ENCODE measurements at places on chromosomes 1 and 21.

- DNase-seq, result no peak
Observed at GRCh38 chr1:248815407-248816034, 10.2 kb downstream of the SH3BP5L start.

DNA sequence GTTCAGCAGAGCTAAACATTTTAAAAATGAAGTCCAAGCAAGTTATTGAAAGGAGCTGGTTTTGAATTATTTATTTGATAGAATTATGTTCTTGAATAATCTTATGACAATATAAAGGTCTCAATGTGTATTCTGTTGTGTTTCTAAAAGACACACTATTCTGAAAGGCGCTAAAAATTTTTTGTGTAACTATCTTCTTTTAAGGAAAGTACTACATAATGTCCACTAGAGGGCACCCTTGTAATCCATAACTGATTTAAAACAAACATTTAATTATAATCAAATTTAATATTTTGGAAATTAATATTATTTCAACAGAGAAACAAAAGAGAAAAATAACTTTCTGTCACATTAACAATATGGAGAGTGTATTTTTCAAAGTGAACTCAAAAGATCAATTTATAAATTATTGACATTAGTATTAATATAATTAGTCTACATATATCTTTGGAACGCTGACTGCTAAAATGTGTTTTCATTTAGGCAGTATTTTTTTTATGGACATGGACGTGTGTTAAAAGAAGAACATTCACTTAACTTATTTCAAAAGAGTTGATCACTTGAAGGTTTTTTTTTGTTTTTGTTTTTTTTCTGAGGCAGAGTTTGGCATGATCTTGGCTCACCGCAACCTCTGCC lies 248.4 kb downstream of the DENND1B start:
- peak; percentile 23 for DNase-seq

DNA sequence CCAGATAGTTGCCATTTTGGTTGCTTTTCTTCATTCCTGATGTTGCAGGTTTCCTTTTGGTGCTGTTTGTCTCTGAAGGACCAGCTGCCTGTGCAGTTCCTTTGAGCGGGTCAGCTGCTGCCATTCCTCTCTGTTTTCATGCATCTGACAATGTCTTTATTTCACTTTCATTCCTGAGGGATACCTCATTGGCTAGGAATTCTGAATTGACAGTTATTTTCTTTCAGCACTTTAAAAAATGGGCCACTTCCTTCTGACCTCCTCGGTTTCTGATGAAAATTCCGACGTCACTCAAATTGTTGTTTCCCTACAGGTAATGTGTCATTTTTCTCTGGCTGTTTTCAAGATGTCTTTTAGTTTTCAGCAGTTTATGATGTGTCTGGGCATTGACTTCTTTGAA lies 24.8 kb downstream of the CCSAP start:
- no peak for DNase-seq

- no peak for DNase-seq
Observed at GRCh38 chr1:61818992-61819391, 76.7 kb downstream of the PATJ start.

DNA sequence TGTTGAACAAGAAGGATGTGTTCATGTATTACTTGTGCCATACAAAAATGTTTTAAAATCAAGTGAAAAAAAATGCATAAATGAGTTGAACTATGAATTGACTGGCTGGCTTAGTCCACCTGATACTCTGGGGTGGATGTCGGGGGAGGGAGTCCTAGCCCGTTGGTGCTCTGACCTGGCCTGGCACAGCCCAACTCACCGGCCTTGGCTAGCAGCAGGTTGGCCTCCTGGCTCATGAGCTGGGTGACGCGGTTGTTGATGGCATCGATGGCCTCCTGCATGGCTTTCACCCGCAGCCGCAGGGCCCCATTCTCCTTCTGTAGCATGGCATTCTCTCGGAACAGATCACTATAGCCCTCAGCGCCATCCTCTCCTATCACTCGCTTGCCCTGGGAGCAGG lies 21.6 kb downstream of the KIF21B start:
- no peak for DNase-seq

DNA sequence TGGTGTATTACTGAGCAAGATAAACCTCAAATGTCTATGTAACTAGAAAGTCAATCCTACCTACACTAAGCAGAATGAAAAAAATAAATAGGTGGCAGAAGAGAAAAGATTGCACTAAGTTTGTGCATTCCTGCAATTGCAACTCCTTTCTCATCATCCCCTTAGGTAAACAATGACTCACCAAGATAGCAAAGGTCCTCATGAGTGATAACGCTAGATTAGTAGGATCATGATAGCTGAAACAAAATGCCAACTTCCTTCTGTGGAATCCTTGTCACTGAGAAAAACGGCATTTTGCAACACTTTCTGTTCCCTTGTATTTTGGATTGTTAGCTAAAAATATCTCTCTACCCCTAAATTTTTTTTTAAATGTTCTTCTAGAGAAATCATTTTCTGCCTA lies 20.0 kb upstream of the FCER1A start:
- no peak for DNase-seq

DNA sequence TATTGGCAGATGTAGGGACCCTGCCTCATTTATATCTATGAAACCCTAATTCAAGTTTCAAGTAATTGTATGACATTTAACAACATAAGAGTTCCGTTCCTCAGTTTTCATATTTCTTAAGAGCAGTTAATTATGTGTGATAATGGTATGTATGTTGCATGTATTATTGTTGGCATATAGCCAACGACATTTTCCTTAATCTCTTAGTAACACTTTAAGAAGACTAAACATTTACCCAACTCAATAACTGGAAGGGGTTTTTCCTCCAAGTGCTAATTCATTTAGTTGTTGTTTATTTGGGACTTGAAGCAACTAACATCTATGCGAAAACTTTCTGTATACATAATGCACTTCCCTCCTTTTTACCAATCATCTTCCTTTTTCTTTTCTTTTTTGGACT lies 1.5 kb upstream of the RALGPS2 start:
- no peak for DNase-seq

GRCh38 chr21:42784276-42784675 lies 95.1 kb downstream of the WDR4 start:
- DNase-seq, result no peak

DNA sequence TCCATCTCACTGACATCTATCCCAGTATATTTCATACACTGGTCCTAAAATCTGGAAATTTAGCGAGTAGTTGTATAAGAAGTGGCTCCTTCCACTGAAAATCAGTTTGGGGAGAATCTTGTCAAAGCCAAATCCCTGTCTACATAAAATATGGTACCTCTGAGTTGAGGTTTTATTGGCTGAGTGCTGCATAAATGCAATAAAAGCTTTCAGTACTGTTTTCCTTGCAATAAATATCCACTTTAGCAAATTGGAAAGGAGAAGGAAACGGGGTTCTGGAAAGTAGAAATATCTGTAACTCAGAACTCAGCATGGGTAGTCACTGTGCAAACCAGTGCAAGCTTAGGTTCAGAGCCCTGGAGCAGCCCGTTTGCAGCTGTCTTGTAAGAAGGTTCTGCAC lies 580.2 kb downstream of the SMYD3 start:
- DNase-seq, result no peak

DNA sequence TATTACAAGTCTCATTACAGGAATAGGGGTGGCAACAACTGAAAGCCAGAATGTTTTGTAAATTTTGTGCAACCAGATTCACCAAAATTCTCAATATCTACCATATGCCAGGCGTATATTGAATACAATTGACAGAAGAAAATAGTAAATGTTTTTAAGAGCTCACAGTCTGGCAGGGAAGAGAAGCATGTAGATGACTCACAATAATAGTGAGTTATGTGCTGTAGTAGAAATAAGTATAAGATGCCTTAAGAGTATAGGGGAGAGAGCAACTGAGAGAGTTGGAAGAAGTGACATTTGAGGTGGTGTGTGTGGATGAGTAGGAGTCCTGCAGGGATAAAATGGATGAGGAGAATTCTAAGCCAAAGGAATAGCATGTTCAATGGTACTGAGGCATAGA lies 170.5 kb upstream of the FGGY start:
- no peak for DNase-seq

DNA sequence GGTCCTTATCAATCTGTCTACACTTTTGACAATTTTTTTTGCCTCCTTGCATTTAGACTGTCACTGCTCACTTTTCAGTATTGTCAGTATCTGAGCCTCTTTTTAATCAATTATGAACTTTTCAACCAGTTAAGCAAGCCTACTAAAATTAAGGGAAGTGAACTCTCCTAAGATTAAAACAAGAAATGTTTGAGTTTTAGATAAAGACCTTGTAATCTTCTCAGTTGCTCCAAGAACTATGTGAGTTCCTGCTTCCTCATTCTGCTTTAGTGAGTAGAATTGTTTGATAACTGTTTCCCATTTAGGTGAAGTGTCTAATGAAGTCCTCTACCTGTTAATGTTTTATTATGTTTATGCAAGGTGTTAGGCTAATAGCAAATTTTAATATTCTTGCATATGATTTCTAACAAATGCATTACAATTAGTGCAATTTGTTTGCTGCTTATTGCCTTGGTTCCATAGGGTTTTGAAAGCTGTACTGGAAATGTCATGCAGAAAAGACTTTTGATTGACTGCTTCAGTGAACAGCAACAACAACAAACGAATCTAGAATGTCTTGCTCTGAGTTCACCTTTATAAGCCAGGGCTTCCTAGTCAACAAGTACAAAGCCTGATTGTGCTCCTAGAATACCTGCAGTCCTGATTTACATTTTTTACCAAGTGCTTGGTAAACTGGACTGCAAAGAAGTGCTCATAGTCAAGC lies 40.9 kb downstream of the PLA2G4A start:
- DNase-seq, result no peak

DNA sequence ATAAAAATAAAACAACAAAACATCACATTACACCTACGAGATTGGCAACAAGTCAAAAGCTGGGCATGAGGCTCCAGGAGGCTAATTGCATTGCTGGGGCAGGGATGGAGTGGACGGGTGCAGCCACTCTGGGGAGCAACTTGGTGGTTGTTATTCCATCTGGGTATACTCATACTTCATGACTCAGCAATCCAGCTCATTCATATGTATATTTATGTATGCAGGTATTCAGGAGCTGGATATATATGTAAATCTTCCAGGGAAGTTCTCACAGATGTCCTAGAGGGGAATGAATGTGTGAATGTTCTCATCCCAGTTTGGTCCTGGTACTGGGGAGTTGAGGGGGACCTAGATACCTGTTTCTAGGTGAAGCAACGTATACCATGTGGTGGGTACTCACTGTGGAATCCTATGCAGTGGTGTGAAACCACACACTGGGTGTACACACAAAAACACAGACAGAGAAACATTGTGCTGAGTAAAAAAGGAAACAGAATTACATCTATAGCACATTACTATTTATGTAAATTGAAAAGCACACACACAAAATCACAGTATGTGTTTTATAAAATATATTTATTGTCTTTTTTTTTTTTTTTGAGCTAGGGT lies 79.7 kb upstream of the RAB4A start:
- no peak for DNase-seq

DNA sequence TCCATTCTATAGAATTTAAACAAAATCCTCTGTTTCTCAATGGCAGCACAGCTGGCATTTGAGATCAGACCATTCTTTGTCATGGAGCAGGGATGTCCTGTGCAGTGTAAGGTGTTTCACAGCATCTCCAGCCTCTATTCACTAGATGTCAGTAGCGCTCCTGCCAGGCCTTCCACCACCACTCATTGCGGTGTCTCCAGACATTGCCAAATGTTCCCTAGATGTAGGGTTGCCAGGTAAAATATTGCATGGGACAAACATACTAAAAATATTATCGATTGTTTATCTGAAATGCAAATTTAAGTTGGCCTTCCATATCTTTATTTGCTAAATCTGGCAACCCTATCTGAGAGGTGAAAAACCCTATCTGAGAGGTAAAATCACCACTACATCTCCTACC lies 11.7 kb downstream of the ITLN2 start:
- DNase-seq, result no peak

- no peak for DNase-seq
Observed at GRCh38 chr1:13619909-13620308, 36.3 kb downstream of the PDPN start.

- no peak for DNase-seq
Observed at GRCh38 chr1:36390411-36390810, 4.7 kb upstream of the STK40 start.

DNA sequence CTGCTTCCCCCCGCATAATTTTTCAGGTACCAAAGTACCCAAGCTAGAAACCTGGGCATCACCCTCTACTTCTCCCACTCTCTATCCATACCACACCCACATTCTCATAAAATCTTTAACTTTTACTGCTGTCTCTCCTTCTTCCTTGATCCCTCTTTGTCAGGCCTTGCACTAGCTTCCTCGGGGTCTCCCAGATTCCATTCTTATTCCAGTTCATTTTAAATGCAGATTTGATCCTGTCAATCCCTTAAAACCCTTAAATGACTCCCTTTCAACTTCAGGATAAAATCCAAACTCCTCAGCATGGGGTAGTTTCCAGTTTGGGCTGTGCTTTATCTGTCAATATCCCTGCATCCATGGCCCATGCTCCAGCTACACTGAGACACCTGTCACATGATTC lies 343.5 kb downstream of the PBX1 start:
- no peak for DNase-seq

GRCh38 chr21:17679002-17679600 lies 66.4 kb upstream of the BTG3 start:
- DNase-seq, result peak; percentile 74

DNA sequence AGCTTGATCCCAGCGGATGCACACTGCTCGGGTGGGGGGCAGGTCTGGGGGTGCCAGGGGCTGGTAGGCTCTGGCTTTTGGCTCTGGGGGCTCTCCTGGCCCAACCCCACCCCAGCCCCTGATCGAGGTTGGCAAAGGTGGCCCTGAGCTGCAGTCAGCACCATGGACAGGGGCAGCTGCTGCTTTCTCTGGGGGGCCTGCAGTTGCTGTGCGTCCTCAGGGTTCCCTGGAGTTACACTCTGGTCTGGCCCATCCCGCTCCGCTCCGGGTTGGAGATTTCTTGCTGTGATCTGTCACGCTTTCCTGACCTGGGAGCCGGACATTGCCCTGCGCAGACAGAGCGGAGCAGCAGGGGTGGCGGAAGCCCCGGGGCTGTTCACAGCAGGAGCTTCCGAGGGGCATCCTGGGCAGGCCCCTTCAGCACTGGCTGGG lies 8.0 kb upstream of the PLCH2 start:
- no peak for DNase-seq

DNA sequence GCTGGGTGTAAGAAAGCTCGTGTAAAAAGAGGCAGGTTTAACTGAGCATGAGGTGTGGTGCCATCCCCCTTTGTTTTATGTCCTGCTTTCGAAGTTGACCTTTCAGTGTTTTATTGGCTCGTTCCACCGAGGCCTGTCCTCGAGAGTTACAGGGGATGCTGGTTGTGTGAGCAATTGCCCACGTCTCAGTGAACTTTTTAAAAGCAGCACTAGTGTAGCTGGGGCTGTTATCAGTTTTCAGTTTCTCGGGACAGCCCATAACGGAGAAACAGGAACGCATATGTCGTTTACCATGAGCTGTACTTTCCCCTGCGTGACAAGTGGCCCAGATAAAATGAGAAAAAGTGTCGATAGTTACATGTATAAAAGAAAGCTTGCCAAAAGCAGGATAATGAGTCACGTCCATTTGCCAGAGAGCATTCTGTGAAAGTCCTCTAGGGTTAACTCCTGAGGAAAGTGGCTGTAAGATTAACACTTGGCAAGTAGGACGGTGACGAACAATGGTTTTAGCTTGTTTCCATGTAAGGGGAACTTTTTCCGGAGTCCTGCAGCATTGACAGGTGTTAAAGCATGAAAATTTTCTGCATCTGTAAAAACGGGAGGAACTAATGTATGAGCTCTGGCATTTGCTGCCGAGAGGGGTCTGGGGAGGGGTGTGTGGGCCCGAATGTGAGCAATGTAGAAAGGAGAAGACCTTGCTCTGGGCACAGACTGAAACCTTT lies 7.8 kb upstream of the LRRC47 start:
- no peak for DNase-seq

Measured in activated CD4-positive, alpha-beta T cell treated with anti-CD3 and anti-CD28 coated beads, Interleukin-2, Interleukin-4, amounts not matched to agents 100 ng/mL and 50 ng/mL, durations not matched to agents 16 hours and 8 hours (primary cell).